Muscle of arm (tissue), 14 donors: ENCODE measurements at places on chromosomes 2 and 18. TPM values are rescaled to one million over a fixed set of nuclear protein-coding genes. Genes with fewer than 3 reads are reported as not detected.

Gene ANKRD53
- 0.71 TPM for polyA plus RNA-seq

- DNase-seq = no peak
Observed at GRCh38 chr2:127362971-127363370, 24.8 kb downstream of the MAP3K2 start.

Gene MOGAT1
- polyA plus RNA-seq = not detected

DNA sequence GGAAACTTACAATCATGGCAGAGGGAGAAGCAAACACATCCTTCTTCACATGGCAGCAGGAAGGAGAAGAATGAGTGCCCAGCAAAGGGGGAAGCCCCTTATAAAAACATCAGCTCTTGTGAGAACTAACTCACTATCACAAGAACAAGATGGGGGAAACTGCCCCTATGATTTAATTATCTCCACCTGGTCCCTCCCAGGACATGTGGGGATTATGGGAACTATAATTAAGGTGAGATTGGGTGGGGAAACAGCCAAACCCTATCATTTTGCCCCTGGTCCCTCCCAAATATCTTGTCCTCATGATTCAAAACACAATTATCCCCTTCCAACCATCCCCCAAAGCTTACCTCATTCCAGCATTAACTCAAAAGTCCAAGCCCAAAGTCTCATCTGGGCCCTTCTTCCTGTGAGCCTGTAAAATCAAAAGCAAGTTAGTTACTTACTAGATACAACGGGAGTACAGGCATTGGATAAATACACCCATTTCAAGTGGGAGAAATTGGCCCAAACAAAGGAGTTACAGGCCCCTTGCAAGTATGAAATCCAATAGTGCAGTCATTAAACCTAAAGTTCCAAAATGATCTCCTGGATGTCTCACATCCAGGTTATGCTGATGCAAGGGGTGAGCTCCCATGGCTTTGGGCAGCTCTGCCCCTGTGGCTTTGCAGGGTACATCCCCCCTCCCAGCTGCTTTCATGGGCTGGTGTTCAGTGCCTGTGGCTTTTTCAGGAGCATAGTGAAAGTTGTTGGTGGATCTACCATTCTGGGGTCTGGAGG, 122.3 kb downstream of the MYCN start:
- DNase-seq = no peak

Gene ABCG8
- 0.19 TPM for polyA plus RNA-seq

DNA sequence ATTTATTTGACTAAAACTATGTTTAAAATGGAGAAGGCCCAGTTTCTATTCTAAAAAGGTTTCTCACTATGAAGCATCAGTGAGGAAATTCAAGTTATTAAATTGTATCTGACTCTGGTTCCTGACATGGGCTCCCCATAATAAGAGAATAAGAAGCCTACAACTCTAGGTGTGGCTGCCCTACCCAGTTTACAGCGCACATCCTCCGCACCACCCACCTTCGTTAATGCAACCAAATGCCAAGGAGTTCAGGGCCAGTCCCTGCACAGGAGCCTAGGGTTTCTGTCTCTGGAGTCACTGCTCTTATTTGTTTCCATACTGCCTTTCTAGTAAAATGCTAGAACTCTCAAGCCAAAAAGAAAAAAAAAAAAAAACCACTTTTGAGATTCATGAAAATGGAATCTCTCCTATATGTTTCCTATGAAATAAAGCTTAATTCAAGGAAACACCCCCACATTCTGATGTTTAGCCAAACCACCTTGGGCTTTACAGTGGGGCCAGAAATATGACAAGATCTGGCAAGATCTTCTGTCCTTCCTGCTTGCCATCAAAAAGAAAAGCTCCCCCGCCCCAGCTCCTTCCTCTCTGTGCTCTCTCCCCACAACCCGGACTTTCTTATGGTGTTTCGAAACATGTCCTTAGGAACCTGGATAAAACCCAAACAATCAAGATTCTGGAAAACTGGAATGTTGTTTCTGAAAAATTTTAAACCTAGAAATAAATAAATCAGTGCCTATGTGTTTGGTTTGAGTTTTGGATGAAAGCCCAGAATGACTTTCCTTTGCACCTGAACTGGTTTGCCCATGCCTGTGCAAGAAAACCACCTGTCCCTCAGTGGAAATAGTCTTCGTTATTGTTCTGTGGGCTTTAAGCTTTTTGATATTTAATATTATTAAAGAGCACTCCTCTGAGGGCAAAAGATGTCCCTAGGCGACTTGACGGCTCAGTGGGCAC, 136.7 kb downstream of the SP3 start:
- DNase-seq = no peak

Gene EMILIN1
- polyA plus RNA-seq = 39.9 TPM

- no peak for DNase-seq
Observed at GRCh38 chr2:98506881-98507280, 62.2 kb downstream of the INPP4A start.

Gene ZAP70
- 2.3 TPM for polyA plus RNA-seq

Gene ASB18
- 10.3 TPM for polyA plus RNA-seq

Gene OSR1
- 28.0 TPM for polyA plus RNA-seq

GRCh38 chr2:62884514-62884913, 166.1 kb upstream of the OTX1 start:
- no peak for DNase-seq

Gene TMEM247
- polyA plus RNA-seq = not detected

DNA sequence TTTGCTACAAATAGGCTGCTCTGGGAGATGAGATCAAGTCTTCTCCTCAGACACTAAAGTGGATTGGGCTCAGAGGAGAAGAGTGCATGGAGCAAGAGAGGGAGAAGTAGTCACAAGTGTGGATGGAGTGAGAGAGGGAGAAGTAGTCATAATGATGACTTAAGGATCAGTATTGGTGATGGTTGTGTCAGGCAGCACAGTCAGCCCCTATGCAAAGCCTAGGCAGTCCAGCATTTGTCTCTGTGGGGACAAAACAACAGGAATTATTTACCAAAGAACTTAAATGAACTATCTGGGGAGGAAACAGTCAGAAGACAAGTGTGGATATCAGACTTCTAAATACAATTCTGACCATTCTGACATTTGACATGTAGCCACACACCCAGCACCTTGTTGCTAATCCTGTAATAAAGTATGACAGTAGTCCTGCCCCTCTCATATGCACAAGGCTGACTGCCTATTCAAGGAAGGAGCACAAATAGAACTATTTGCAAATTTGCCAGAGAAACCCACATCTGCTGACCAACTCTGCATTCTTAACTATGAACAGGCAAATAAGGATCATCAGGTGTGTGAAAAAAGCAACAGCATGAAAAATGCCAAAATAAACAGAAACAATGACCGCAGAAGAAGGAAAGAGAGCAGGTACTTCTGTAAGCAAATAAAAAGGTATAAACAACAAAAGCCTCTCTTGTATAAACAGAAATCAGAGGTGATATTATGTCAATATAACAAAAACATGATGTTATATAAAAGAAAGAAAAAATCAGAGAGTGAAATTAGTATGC, 1597.9 kb upstream of the ACVR2A start:
- DNase-seq = no peak

- no peak for DNase-seq
Observed at GRCh38 chr2:130894326-130894942, 57.7 kb downstream of the ARHGEF4 start.

- DNase-seq = no peak
Observed at GRCh38 chr2:77571545-77571944, 49.4 kb upstream of the LRRTM4 start.

Gene RFTN2
- polyA plus RNA-seq = 21.4 TPM

DNA sequence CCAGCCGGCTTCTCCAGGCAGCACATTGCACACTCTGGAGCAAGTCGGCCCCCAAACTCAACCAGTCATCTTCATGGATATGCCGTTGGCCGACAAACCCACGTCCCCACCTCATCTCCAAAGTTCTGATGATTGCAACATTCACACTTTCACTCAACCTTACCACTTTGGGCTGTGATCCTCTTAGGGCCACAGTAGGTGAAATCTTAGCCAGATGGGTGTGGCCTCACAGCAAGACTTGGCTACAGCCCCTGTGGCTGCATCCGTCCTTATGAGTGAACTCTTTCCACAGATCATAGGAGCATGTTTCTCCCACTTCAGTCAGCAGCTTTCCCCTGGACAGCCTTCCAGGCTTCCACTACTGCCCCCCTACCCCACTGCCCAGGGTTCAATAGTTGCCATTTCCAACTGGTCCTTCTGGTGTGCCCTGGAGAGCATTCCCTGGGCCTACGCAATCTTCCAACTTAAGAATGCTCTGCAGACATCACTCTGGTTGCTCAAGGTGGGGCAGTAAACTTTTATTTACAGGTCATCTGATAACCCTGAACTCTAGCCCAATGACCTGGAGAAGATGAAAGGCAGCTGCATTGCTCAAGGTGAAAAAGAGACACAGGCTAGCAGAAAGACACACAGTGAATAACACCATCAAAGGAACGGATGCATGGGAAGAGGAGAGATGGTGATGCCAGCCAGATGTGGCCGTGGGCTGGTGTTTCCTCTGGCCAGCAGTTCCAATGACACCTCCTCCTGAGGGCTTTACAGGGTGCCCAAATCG, 34.5 kb downstream of the ARL4C start:
- DNase-seq = no peak

- DNase-seq = no peak
Observed at GRCh38 chr2:130890941-130891669, 54.4 kb downstream of the ARHGEF4 start.

Gene CCBE1
- 3.1 TPM for polyA plus RNA-seq

DNA sequence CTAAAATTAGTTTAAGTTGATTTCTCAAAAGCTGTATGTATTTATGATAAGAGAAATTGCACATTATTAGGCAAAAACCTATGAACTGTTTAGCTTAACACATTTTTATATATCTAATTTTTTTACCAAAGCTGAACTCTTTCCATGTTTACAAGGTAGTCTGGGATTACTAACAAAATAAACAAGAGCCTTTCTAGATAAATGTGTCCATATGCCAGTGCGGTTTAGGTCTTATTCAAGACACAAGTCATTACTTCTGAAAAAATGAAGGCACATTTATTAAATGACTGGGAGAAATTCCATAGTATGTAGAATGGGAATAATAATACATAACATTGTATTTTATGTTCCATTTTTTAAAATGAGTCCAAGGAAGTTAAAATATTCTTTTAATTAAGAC, 82.0 kb downstream of the DPP4 start:
- DNase-seq = no peak

DNA sequence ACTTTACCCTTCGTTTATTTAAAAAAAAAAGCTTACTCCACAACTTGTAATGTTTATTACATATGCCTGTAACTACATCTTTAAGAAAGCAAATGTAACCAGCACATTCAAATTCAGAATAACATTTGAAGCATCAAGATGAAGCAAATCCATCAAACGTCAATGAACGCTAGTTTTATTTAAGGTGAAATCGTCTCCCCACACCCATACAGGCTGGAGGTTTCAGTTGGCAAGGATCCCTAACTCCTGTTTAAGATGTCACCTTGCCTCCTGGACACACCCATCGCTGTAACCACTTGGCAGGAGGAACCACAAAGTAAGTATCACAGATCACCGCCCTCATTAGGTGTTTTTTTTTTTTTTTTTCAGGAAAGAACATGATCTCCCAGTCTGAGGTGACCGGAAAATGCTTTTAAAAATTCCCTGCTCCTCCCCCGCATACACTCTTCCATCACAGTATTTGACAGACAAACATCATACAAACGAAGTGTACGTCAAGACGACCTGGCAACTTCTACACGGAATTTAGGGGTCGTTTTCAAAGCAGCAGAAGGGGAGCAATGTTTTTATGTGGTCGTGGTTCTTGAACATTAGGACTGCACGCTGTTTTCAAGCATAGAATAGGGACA, 19.7 kb upstream of the STPG4 start:
- no peak for DNase-seq

Gene HOXD12
- not detected for polyA plus RNA-seq

DNA sequence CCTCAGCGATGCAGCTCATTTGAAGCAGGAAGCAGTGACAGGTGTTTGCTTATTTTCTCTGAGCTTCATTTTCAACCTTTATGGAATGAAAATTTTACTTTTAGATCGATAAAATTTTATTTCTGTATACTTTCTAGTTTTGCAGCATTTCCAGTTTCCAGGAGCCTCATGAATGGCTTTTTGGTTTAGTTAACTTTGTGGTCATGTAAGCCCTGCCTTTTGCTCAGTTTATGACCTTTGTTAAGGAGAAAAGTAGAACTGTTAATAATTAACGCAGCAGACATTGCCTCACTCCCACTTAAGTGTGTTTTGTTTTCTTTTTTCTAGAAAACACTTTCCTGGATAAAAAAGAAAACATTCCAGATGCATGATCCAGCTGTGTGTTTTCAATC, 4.4 kb upstream of the FARP2 start:
- DNase-seq = no peak

- no peak for DNase-seq
Observed at GRCh38 chr2:40361478-40361877, 90.4 kb downstream of the SLC8A1 start.

- no peak for DNase-seq
Observed at GRCh38 chr18:10063489-10063888, 149.7 kb downstream of the VAPA start.

DNA sequence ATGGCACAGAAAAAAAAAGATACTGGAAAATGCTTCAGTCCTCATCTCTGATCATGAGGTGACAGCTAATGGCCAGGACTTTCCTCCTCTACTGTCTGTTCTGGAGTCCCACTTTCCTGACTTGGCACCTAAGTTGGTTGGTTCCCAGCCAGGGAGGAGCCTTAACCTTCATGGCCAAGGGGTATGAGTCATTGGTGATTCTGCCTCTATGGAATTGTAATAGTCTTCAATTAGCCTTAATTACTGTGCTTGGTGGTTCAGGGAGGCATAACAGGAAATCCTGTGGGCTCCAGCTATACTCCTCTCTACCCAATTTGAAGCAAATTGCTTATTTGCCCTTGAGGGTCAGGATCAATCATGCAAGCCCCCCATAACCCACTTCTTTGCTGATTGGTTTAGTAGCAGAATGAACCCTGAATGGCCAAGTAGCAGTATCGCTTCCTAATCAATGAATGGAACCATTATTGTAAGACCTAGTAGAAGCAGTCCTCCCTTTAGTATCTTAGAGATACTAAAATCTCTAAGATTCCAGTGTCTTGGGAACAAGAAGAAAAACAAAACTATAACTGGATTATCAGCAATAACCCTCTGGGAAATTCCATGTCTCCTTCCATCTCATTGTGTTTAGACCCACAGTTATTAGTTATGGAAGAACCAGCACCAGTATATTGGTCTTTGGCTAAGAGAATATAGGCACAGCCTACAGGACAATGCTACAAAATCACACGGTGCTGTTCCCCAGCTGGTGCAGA, 109.0 kb downstream of the COL6A3 start:
- DNase-seq = no peak

Gene CD226
- polyA plus RNA-seq = 0.93 TPM

DNA sequence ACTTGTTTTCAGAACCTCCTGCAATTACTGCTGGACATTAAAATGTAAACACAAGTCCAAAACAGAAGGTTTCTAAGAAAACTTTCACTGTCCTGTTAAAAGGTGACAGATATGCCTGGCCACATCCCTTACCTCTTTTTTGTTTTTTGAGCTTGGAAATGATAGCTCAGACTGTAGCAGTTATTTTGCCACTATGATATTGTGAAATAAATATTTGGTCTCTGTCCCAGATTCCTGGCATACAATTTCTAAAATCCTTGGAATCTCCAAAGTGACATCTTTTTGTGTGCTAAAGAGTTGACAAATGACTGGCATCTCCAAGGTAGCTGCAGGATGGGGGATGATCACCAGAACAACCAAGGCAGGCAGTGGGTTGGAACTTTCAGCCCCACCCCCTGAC, 16.8 kb downstream of the TPGS2 start:
- DNase-seq = no peak
